ENCODE measurements at places on chromosomes 2 and 18.

DNA sequence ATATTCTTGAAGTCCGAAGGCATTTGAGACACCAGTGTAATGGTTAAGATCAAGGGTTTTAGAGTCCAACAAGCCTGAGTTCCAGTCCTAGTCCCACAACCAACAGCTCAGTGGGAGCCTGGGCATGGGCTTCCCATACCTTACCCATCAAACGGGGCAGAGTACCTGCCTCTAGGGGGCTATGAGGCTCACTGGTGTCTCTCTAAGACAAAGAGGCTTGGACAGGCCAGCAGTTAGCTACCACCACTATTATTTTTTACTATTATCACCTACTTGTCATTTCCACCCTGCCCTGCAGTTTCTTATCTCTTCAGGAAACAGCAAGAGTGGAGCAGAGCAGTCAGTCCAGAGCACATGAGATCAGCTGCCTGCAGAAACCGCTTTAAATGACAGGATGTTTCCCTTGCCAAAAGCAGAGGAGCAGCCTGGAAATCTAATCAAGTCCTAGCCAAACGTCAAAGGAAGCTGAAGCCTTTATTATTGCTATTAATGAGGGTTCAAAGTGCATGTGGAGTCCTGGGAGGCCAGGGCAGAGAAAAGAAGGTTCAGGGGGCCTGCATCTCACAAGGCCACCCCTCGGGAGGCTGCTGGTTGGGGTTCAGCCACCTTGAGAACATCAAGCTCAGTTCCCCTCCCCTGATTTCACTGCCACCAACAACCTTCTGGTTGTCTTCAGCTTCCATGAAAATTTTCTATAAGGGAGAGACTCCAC lies 66.6 kb downstream of the STPG4 start:
- DNase-seq, result peak; percentile 4

DNA sequence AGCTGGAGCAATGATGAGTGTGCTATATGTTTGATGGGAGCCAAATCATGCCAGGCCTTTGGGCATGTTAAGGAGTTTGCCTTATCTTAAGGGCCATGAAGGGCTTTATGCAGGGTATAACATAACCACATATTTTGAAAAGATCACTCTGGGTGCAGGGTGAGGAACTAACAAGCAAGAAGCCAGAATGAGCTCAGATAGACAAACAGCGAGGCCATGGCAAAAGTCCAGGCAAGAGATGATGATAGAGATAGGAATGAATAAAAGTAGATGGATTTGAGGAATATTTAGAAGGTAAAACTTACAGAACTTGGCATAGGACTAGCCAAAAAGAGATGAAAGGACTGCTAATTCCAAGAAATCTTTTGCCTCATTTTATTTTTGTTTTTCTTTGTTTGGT lies 6.7 kb downstream of the GALNT3 start:
- no peak for DNase-seq

GRCh38 chr2:54983345-54984220 lies 66.7 kb downstream of the RTN4 start:
- DNase-seq, result no peak

- no peak for DNase-seq
Observed at GRCh38 chr18:44915661-44916060, 235.0 kb downstream of the SETBP1 start.

- no peak for DNase-seq
Observed at GRCh38 chr2:140597205-140597604, 1533.6 kb downstream of the LRP1B start.

- no peak for DNase-seq
Observed at GRCh38 chr2:231132129-231132528, 7.3 kb upstream of the HTR2B start.

DNA sequence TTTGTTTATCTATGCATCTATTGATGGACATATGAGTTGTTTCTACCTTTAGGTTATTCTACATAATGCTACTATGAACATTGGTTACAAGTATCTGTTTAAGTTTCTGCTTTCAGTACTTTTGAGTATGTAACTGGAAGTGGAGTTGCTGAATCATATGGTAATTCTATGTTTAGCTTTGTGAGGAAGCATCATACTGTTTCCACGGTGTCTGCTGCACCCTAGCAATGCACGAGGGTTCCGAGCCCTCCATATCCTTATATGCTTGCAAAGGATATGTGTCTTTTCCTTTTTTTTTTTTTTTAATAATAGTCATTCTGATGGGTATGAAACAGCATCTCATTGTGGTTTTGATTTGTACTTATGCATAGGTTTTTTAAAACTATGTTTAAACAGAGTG lies 83.7 kb downstream of the FMNL2 start:
- DNase-seq, result no peak
